ENCODE measurements at places on chromosomes 7 and 10. TPM values are rescaled to one million over a fixed set of nuclear protein-coding genes. Genes with fewer than 3 reads are reported as not detected.

DNA sequence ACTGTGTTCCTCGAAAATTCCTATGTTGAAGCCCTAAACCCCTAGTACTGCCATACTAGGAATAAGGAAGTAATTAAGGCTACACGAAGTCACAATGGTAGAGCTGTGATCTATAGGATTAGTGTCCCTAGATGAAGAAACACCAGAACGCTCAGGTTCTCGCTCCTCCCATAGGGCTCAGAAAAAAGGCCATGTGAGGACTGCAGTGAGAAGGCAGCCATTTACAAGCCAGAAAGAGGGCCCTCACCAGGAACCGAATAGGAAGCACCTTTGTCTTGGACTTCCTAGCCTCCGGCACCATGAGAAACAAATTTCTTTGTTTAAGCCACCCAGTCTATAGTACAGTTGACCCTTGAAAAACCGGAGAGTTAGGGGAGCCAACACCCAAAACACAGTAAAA is 46.2 kb downstream of the CACUL1 start:
- no peak for DNase-seq

DNA sequence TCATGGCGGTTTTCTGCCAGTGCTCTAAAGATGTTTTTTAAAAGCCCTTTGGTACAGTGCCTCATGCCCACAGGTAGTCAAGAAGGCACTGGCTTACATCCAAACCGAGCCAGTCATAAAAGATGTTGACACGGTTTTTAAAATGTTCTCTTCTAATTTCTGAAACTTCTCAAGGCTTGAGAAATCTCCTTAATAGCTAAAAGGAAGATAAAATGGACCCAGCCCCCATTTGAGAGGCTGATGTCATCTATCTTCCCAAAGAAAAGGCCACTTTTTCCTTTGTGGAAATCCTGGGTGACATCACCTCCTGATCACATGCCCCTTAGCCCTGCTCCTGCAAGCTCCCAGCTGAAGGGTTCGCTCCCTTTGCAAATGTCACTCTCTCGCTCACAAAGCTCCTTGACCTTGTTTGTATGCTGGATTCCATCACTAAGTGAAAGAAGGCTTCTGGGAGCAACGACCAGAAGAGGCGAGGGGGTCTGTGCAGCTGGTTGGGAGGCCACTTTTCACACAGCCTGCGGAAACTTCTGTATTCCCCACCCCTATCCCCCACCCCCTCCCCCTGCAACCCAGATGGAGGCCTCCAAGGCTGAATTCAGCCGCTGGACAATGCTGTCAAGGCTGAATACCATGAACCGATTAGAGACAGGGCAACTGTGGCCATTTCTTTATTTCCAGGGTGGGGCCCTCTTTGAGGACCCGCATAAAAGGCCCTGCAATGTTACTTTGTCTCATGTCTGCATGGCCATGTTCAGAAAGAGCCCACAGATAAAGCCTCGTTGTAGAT is 122.8 kb downstream of the CUBN start:
- peak; percentile 50 for DNase-seq

The ASB10 gene
- not detected for polyA plus RNA-seq

GRCh38 chr10:101566333-101567164 is 21.5 kb downstream of the POLL start:
- no peak for DNase-seq

The CACNA2D1 gene
- 11.4 TPM for polyA plus RNA-seq

DNA sequence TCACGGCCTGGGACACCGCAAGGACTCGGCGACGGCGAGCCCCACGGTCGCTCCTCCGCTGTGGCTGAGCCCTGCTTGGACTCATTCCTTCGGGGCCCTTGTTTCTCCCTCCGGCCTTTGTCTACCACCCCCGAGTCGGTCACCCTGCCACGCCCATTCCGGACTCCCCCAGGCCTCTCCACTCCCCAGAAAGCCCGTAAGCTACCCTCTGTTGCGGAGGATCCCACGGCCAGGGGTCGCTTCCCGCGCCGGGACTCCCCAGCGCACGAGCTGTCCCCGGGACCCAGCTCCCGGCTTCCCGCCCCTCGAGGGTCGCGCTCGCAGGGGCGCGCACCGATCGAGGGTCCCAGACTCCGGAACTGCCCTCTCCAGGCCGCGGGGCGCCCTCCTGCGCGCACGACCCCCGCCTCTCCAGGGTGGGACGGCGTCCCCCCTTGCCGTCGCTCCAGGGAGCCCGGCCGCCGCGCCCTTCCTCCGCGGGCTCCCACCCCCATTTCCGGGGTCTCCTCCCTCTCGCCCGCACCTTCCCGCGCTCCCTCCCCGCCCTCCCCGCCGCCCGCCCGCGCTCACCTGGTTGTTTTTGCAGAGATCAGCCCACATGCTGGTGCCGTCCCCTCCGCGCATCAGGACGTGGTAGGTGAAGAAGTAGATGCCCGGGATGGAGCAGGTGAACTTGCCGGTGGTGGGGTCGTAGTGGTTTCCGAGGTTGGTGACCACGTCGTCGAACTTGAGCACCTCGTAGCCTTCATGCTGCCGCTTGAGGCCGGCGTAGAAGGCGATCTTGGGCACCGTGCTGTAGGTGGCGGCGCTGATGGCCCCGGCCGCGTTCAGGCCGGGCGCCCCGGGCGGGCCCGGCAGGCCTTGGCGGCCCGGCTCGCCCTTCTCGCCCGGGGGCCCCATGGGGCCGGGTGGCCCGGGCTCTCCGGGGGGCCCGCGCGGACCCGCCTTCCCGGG is 1.5 kb downstream of the C1QL3 start:
- DNase-seq = peak; percentile 3

DNA sequence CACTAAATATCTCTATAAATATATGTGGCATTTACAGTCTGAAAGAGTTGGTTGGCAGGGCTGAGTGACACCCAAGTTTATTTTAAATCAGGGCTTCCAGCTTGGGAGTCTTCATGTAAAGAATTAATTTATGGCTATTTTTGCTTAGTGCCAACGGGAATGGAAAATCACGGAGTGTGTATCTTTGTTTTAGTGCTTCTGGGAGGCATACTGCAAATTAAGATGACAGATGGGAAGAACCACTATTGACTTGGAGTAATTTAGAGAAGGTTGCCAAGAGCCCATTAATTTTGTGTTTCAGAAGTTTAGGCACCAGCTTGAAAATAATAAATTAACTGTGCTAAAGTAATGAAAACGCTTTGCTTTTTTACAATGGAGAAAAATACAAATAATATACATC is 135.2 kb downstream of the GPR37 start:
- DNase-seq = no peak

- no peak for DNase-seq
These were observed 76.6 kb downstream of the TCF7L2 start for GRCh38 chr10:113026679-113027078.
